ENCODE measurements at places on chromosomes 6 and 20.

DNA sequence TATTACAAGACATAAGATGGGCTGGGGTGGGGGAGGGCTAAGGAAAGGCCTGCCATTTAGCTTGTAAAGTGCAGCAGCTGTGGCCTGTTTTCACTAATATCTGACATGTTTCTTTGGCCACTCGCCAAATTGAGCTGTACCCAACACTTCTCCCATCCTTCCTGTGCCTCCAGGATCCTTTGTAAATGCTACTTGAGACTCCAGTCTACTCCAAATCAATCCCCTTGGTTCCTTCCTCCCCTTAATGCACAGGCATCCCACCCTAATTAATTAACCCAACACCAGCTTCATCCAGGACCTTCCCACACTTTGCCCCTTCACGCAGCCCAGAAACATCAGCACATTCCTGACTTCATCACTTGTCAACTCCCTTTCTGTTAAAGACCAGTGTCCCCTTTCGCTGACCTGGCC is 55.0 kb upstream of the TCF21 start:
- DNase-seq = no peak

- no peak for DNase-seq
These were observed 1.7 kb downstream of the UNC5CL start for GRCh38 chr6:41037107-41037900.

- DNase-seq = no peak
These were observed 71.8 kb downstream of the SAMD3 start for GRCh38 chr6:130150906-130151305.

GRCh38 chr20:18511571-18511970 is 3.8 kb downstream of the SEC23B start:
- DNase-seq = no peak

- no peak for DNase-seq
These were observed 112.3 kb downstream of the CBLN4 start for GRCh38 chr20:55893031-55893430.

- DNase-seq = no peak
These were observed 112.1 kb upstream of the EYS start for GRCh38 chr6:65819152-65819551.

- DNase-seq = no peak
These were observed 35.6 kb upstream of the SLCO4A1 start for GRCh38 chr20:62606551-62607201.

DNA sequence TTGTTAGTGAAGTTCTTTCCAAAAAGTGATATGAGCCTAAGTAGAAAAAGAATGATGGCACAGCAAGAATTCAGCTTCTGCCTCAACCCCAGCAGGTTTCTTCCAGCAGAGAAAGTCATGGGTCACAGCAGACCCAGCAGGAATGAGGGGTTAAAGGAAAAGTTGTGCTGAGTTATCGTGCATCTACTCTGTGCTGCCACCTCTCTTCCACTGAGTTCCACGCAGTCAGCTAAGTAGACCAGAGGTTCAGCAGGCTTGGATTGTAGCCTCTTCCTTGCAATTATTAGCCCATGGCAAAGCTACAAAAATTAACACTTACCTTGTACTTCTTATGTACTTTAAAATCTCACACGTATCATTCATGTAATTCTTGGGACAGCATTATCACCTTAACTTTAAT is 510.8 kb downstream of the PTPRT start:
- no peak for DNase-seq

- DNase-seq = no peak
These were observed 87.6 kb downstream of the BTBD9 start for GRCh38 chr6:38552121-38552520.

GRCh38 chr6:34638834-34639736 is 57.5 kb downstream of the ILRUN start:
- no peak for DNase-seq

- DNase-seq = no peak
These were observed 85.7 kb downstream of the LIN28B start for GRCh38 chr6:105042648-105043047.

- DNase-seq = no peak
These were observed 3.5 kb upstream of the PRIM2 start for GRCh38 chr6:57313711-57314471.
